NCI-H1105 (cell line): ENCODE measurements at places on chromosomes 5 and 9.
A peak's percentile ranks its signal among the peaks of the same experiment; 100 is the strongest.

GRCh38 chr5:96388176-96388575 is 44.9 kb downstream of the PCSK1 start:
- DNase-seq = no peak

- no peak for DNase-seq
Observed at GRCh38 chr5:50800410-50800809, 134.0 kb downstream of the PARP8 start.

- DNase-seq = peak; percentile 62
Observed at GRCh38 chr9:91423785-91424402, at the start of gene NFIL3. Gene NFIL3 (minus strand): TSS chr9:91423832. CDS start chr9:91410734, 13,098 bp downstream.

DNA sequence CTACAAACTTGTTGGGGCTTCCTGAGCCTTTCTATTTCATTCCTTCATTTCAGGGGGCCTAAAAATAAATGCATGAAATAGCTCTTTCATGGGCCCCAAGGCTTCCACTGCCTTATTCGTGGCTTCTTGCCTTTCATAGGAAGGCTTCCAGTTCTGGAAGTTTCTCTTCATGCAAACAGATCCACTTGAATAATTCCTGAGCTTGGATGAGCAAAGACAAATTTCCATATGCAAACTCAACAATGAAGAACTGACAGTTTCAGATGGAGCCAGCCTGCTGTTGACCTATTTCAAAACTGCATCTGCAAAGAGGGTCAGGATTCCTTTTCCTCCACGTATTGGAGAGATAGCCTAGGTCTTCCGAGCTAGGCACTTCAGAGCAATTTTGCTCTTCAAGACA is 142.1 kb downstream of the MLLT3 start:
- no peak for DNase-seq

GRCh38 chr9:136004712-136005111 is 43.5 kb upstream of the UBAC1 start:
- no peak for DNase-seq

- DNase-seq = no peak
Observed at GRCh38 chr5:95884511-95884910, 62.0 kb upstream of the GLRX start.

GRCh38 chr9:135909371-135909770 is 2.0 kb upstream of the CAMSAP1 start:
- DNase-seq = no peak

DNA sequence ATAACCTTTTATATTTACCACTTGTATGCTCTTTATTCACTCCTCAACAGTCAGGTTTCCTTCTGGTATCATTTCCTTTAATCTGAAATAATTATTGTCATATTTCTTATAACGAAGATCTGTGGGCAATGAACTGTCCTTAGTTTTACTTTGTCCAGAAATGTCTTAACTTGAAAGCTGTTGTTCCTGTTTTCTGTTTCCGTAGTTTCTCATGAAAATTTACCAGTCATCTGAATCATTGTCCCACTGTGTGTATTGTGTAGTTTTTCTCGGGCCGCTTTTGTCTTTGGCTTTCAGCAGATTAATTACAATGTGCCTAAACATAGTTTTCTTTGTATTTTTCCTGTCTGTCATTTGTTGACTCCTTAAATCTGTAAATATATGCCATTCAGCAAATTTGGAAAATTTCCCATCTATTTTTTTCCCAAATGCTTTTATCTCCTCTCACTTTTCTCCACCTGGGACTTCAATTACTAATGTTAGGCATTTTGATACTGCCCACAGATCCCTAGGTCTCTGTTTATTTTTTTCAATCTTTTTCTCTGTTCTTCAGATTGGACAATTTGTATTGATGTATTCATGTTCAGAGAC is 74.9 kb downstream of the PDE8B start:
- DNase-seq = no peak

DNA sequence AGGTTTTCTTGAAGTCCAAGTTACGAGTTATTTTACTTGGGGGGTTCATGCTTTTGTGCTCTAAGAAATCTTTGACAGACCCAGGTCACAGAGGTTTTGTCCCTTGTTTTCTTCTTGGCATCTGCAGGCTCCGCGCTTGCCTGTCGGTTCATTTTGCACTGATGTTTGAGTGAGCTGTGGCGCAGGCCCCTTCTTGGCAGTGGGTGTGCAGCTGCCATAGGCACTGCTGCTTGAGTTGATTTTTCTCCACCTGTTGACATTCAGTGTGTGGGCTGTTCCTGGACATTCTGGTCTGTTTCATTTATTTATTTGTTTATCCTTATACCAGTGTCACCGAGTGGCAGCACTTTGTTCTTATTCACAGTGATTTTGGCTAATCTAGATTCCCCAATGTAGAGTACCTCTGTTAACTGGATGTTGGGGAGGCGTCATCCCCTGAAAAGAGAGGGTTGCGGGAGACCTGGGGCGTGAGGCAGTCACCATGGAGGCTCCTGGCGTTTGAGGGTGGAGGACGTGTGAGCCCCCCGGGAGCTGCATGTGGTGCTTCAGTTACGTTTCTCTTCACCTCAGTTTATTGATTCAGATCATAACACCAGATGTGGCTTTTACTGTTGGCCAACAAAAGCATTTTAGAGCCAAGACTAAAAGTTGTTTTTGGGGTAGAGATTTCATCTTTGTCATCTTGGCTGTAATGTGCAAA is 121.4 kb upstream of the CACNA1B start:
- no peak for DNase-seq

DNA sequence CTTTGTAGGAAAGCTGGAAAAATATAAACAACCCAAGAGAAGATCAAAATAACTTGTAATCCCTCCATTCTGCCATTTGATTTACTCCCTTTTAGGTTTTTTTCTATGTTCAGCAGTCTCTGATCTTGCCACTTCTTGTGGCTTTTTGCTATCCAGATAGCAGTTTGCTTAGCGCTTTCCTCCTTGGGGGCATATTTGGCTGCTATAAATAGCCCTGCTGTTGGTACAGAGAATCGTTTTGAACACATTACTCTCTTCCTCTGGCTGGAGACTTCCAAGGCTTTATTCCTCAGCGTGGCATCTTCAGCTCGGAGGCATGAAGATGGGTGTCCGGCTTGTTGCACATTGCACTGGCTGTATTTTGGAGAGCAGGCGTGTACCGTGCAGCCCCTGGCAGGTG is 38.6 kb downstream of the HMCN2 start:
- no peak for DNase-seq

DNA sequence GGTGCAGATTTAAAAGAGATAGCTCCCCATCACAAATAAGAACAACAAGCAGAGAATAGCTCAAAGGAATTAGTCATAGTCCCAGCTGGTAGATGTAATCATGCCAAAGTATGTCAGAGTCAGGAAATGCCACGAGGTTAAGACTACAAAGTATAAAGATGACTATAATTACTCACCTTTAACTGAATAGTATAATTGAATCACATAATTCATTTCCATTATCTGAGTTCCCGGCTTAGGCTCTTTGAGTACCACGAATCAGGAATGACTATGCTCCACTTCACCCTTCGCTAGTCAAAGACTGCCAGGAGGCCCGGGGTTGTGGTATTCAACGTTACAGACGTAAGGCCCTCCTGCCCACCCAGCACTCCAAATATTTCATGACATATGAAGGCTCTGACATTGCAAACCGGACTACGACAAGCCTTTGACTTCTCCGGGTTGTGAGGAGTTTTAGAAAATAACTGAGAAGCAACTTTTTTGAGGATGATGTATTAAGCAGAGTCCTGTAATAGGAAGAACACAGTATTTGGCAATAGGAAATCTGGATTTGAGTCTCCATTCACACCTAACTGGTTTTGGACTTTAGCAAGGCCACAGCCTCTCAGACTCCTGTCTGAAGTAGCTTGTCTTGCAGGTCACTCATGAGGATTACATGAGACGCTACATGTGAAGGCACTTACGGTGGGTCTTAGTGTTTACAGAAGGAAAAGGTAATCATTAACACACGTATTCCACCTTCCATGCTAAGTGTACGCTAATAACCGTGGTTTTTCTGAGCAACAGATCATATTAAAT is 64.6 kb downstream of the ENC1 start:
- no peak for DNase-seq

GRCh38 chr5:1542781-1543180 is 19.0 kb upstream of the LPCAT1 start:
- DNase-seq = no peak

DNA sequence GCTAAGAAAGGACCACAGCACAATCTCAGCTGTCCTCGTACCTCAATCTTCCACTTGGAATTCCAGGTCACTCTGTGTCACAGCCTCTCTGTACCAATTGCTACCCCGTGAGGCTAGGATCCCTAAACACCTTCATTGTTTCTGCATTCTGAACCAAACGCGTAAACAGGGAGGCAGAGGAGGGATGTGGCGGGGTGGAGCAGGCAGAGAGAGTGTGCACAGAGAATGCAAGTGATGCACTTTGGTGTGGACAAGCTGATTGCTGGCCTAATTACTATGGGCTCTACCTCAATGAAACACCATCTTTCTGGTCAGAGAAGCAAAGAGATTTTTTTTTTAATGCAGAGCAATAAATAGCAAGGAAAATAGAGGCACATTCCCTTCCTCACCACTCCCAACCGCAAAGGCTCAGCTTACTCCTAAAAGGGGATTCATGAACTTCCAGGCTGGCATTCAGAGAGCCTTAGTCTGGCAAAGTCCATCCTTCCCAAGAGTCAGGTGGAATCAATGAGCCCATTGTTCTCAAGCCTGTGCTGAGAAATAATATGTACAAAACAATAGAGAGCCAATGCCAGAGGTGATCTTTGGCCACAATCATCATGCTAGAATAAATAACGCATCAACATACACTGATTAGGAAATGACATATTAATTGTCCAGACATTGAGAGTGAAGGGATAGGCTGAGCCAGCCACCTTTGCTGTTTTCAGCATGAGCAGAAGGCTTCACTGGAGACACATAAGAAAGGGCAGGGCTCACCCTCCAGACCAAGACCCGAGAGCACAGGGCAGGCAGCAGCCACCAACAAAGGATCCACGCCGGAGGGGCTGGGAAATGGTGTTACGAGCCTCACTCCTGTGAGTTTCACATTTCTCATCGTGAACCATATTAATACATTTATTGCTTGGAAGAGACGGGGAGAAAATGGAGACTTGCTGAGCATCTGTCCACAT is 278.8 kb downstream of the ENC1 start:
- DNase-seq = no peak

DNA sequence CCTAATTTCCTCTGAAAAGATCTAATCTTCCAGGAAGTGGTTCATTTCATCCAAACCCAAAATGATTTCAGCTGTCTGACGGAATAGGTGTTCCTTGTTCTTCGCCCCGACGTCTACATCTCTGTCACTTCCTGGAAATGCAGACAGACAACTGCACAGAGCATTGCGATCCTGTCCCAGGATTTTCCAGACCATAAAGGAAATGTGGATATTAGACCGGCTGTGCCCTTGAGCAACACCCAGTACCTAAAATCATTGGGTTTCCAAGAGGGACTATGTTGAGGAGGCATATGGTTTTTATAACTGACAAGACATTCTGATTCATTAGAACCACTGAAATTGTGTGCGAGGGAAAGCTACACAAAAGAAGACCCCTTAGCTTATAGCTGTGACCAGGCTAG is 74.2 kb downstream of the MSX2 start:
- no peak for DNase-seq

DNA sequence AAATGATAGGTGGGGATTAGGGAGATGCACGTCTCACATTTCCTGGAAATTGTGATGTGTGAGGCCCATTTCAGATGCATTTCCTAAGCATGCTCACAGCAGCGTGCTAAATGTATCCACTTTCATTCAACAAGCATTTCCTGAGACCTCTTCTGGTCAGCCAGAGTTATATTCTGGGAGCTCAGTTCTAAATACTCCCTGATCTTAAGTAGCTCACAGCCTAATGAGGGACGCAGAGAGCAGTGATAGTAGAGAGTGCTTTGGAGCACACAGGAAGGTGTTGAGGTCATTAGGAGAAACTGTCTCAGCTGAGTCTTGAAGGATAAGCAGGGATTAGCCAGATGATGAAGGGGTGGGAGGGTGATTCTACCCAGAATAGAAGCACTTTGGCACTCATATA is 46.2 kb upstream of the FSD1L start:
- DNase-seq = no peak

GRCh38 chr9:128102861-128103588 is 24.5 kb downstream of the PTGES2 start:
- DNase-seq = no peak

GRCh38 chr9:115042781-115043509 is 75.0 kb downstream of the TNC start:
- DNase-seq = no peak

- no peak for DNase-seq
Observed at GRCh38 chr5:40682154-40683017, 2.7 kb downstream of the PTGER4 start.

DNA sequence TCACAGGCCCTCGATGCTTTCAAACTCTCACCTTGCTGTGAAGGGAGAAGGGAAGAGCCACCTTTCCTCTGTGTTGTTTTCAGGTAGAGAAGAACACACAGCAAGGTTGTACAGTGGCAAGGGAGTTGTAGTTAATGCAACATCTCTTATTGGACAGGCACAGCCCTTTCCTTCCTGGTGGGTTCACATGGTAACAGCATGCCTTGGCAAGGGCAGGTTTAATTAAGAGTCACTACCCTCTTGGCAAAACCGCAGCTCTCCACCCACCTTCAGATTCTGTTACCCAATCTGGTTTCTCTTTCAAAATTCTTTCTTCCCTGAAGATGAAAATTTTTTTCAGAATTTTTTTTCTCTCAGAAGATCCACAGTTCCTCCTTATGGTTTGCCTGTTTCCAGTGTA is 253.1 kb downstream of the TLR4 start:
- peak; percentile 47 for DNase-seq

DNA sequence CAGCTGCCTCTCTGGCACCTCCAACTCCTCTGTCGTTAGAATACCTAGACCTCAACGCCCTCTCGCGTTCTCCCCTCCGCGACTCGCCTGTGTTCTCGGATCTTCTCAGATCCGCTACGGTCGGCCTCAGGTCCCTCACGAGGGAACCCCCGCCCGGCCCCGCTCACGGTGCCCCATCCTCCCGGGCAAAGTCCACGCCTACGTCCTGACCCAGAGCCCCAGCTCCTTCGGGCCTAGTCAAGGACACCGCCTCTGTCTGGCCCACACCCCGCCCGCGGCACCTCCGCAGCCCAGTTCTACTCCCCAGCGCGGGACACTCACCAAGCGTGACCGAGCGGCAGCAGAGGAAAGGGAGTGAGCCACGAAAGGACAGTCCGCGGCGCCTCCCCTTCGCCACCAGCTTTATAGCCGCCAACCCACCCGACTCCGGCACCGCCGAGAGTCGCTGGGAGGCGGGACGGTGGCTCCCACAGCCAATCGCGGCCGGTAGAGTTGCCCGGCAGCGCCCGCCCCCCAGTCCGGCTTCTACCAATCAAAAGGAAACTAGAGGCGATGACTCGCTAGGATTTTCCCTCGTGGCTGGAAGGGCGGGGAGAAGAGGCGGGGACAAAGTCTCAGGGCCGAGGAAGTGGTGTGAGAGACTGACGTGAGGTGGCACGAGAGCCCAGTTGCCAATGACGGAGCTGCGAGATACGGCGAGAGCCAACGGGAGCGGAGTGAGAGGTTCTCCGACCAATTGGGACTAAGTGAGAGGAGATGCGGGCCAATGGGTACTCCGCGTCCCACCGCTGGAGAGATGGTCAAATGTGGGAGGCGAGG is at the start of gene HMGCS1:
TSS of gene HMGCS1 (minus strand) at position 378 of the 819 bp plus-strand sequence. CDS start 14,447 bp downstream, outside the sequence.
- peak; percentile 100 for DNase-seq

DNA sequence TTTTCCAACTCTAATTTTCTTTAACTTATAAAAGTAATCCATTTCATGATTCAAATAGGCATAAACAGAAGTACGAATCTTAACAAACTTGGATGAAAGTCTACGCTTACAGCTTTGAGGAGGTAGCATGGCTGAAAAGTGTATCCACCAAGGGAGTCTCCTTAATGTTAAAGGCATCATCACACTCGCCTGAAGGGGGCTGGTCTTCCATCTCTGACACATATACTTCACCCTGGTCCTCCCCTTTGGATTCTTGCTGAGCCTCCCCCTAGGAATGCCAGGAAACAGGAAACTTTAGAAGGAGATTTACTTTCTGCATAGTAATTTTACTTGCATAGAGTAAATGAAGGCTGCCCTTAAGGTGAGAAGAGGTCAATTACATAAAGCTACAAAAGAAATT is 10.3 kb upstream of the NME5 start:
- no peak for DNase-seq
